ENCODE measurements at places on chromosomes 5 and 9.

DNA sequence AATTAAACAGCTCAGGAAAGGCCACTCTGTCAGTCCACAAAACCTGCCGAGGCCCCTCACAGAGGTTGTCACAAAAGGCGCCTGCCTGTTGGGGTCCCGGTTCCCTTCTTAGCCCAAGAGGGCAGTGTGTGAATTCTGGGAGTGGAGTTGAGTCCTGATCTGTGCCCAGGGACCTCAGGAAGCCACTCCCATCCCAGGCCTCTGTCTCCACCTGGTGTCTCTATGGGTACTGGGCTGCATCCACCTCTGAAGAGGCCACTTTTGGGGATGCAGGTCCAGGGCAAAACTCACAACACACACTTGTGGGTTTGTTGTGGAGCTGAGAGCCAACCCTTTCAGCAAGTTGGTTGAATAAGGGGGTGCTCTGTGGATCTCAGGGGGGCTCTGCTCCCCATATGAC lies 74.3 kb upstream of the STXBP1 start:
- no peak for DNase-seq

DNA sequence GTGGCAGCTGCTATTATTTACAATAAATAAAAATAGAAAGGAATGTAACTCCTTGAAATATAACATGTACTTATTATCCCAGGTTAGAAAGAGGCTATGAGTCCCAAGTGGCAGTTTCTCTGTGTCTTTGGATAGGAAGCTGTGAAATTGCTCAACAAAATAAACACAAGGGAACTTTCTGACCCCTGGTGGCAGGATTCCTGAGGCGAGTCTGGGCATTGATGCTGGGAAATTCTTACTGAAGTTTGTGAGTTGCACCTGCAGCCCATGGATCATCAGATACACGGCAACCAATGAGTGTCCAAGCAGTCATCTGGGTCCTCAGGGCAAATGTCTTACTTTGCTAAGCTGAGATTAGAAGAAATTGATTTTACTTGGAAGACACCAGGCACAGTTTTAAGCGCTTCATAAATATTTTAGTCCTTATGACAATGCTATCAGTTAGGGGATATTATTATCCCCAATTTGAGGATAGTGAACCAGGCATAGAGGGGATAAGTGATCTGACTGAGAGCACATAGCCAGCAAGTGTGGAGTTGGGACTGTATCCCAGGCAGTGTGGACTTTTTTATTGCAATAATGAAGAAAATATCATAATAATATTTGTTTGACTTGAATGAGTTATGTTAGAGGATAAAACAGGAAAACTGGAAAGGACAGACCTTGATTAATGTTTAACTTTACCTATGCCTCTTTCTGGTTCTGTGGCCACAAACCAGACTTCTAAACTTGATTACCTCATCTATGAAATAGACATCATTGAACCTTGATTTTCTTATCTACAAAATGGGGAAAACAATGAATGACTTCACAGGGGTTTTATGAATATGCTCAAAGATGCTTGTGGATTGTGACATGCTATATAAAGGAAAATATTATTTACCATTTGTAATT lies 265.5 kb upstream of the ADAMTSL1 start:
- DNase-seq: no peak

DNA sequence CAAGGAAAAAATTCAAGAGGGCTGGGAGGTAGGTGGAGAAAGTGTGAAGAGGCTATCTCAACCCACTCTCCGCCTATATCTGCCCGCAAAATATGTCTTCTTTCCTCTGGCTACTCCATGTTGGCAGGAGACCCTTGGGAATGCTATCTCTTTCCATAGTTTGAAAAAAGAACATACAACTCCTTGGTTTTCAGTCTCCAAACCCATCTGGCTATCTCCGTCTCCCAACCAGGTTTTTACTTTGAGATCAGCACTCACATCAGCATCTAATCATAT lies 109.9 kb upstream of the IFNE start:
- no peak for DNase-seq

DNA sequence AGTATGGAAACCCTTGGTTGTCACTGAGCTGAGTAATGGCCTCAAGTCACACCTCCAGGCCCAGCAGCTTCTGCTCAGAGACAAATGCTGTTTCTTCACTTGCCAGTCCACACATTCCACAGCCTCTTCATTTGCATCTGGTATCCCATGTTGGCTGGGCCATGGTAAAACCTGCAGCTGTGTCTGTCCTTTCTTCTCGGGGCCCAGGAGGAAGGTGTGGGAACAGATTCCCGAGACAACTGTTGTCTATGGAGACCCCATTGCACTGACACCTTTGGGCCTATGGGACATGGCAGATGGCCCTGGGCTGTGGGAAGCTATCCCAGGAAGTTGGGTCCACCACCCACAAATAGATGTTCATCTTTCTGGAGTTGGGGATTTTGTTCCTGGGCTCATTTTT lies 85.1 kb downstream of the MACROH2A1 start:
- DNase-seq: no peak

GRCh38 chr5:65981548-65981947 lies 55.2 kb downstream of the ERBIN start:
- no peak for DNase-seq

DNA sequence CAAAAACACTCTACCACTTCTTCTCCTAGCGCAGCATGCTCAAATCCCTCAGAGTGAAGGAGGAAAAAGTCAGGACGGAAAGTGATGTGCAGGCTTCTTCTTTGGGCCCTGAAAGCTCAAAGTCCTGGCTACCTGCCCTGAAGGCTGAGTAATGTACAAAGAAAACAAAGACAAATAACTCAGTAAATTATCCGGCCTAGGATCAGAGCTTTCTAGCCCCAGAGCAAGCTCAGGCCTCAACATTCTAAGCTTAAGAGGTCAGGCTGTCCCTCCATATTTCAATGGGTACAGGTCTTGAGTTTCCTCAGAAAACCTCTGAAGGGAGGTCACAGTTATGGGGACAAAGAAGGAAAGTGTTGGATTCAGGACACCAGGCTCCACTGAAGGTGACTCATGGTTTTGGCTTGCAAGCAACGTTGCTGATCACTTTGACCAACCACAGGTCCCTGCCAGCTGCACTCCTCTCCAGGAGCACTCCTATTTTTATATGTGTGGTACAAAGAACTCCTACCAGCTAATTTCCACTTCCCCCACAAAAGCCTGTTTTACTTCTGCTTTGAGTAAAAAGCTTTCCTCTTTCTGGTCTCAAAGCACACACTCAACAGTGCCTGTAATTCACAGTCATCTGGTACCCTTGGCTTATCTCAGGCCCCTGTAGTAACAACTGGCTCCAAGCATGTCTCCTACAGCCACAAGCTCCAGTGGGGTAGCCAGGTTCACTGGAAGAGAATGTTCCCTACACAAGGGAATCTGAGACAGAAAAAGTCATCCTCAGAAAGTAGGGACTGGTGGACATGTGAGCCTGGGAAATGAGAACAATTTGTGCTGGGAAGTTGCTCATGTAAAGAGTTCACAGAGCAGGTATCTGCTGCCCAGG lies 115.7 kb downstream of the UGCG start:
- peak; percentile 45 for DNase-seq

DNA sequence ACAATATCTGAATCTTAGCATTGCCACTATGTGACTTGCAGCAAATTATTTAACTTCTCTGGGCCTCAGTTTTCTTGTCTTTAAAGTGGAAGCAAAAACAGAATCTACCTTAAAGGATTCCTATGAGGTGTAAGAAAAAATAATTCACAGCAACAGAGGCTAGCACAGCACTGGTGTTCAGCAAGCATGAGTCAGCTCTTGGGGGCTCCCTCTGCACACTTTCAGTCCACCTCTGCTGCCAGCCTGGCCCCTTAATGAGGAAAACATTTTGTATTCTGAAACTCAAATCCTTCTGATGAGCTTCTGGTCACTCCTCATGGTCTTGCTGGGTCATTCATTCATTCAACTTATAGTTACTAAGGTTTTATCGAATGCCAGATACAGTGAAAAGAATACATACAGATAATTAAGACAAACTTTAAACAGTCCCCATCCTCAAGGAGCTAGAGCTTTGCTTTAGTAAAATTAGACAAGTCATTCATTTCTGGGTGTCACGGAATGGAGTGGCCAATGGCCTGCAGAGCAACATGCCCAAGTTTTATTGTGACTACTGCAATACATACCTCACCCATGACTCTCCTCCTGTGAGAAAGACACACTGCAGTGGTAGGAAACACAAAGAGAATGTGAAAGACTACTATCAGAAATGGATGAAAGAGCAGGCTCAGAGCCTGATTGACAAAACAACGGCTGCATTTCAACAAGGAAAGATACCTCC lies 26.8 kb upstream of the IQGAP2 start:
- DNase-seq: no peak

DNA sequence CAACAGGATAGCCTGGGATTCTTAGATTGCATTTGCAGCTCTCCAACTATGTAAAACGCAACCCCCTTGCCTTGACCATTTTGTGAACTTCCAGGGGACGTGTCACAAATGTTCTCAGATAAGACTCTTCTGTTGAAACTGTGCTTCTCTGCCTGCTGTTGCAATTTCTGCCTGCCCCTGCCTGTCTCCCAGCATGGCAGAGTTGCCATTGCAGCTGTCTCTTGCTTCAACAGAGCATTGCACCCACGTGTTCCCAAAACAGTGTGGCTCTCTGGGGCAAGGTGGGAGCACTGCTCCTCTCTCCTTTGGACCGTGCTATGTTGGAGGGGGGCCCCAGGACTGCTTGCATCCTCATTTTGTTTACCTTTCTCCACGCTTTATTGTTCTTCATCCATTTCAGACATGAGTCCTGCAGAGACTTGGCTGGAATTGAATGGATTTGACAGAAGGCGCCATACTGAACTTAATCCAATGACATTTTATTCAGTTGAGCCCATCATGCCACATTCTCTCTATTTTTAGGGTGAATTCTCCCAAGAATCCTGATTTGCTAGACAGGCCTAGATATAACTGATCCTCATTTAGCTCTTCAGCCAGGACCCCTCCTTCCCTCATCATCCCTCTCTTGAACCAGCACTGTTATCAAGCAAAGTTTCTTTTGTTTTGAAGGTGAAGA lies 90.7 kb downstream of the MAT2B start:
- no peak for DNase-seq

All from omental fat pad (tissue), 4 donors.